ENCODE measurements at places on chromosomes 7 and 10.

GRCh38 chr10:7444551-7445121 lies 33.8 kb upstream of the SFMBT2 start:
- DNase-seq = no peak

DNA sequence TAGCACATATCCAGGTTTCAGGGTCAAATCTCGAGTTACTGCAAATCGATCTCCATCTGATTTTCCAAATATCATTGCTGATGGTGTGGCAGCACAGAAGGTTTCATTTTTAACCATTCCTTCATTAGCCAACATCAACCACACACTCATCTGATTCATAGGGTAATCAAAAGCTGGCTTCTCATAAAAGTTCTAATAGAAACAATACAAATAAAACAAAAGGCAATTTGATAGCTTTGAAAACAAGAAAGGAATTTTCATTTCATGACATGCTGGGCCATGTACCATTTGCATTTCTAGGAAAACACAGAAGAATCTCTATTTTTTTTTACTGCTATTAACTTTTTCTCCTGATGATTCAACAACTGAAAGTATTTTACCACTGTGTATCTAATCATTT lies 147.7 kb upstream of the SLC26A5 start:
- no peak for DNase-seq

DNA sequence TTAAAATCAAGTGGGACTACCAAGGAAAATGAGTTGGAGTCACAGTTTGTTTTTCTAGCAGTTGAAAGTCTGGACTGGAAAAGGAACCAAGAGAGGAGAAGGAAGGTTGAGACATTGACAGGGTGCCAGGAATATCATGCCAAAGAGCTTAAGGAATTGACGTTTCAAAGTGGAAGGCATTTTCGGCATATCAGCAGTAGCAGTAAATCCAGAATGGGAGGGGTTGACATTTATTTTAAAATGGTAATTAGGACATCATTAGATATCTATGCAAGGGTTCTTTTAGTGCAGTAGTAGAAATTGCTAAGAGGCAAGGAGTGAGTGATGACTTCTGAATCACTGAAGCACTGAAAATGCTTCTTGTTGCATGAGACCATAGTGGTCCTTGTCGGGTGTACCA lies 335.9 kb upstream of the PLXDC2 start:
- DNase-seq = no peak

DNA sequence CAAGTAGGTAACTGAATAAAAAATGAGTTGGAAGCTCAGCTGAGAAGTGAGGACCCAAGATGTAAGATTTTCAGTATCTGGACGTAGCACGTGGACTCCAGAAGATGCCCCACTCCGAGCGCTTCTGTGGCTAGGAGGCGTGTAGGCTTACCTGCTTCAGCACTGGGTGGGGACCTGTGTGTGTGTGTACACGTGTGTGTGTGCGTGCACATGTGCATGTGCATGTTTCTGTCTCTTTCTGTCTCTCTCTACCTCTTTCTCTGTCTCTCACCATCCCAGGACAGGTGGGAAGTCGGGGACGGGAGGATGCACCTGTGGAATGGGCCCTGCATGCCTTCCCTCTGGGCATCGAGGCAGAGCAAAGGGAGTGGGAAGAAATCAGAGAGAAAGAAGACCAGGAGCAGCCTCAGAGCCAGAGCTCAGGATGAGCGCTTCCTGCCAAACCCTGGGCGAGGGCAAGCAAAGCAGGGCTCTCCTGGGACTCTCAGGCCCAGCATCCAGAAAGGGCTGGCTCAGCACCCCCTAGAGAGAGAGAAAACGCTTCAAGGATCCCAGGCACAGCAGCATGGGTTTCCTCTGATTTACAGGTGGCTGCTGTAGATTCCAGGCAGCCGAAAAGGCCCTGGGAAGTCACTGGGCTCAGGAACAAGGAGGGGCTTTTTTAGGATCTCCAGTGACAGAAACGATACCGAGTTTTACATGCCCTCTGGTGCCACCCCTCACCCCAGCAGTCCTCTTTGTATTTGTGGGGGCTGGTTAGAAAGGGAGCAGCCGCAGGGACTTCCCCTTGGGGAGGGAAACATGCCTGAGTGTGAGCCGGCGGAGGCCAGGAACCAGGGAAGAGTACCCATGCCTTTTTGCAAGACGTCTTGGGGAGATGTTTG lies 28.5 kb downstream of the CXCL12 start:
- no peak for DNase-seq

GRCh38 chr10:13074563-13075451 lies 25.2 kb upstream of the OPTN start:
- DNase-seq = peak; percentile 76

DNA sequence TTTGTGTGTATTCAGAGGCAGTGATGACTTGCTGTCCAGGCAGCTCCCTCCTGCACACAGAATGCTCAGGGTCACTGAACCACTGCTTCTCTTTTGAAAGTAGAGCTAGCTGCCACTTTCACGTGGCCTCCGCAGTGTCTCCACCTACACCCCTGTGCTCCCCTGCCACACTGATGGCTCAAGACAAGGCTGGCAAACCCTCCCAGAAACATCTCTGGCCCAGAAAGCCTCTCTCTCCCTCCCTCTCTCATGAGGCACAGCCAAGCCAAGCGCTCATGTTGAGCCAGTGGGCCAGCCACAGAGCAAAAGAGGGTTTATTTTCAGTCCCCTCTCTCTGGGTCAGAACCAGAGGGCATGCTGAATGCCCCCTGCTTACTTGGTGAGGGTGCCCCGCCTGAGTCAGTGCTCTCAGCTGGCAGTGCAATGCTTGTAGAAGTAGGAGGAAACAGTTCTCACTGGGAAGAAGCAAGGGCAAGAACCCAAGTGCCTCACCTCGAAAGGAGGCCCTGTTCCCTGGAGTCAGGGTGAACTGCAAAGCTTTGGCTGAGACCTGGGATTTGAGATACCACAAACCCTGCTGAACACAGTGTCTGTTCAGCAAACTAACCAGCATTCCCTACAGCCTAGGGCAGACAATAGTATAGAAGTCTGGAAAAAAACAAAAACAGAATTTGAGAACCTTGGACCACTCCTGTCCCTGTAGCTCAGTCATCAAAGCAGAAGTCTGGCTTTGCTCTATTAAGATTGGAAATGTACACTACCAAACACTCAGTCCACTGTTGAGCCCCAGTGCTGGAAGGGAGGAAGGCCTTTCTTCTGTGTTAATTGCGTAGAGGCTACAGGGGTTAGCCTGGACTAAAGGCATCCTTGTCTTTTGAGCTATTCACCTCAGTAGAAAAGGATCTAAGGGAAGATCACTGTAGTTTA lies 15.8 kb downstream of the SCD start:
- no peak for DNase-seq

- DNase-seq = no peak
Observed at GRCh38 chr7:3558400-3558799, 257.3 kb downstream of the SDK1 start.

DNA sequence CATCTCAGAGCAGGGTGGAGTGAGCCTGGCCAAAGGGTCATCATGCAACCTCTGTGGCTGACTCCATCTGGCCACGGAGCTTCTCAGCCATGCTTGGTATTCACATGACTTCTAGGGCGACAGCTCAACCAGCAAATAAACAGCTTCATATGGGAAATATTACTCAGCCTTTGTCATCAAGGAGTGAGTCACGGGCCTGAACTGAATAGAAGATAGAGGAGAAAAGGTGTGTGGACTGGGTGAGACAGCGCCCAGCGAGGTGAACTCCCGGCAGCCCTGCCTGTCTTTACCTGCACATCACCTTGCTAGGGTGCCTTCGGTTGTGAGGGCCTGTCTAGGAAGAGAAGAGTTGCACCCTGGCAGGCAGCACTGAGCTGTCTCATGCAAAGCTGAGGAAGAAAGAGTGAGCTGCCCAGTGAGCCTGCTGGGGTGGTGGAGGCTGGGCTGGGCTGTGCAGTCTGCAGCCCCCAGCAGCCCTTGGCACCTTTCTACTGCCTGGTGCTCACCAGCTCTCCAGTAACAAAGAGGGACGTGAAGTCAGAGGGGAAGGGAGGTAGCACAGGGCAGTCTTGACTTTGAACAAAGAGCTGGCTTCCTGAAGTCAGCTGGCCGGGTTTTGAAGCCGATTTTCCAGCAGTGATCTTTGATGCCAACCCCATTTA lies 114.2 kb downstream of the EGFR start:
- peak; percentile 93 for DNase-seq

- no peak for DNase-seq
Observed at GRCh38 chr10:51086710-51087109, 12.4 kb downstream of the PRKG1 start.

- no peak for DNase-seq
Observed at GRCh38 chr10:60788544-60788943, 10.3 kb downstream of the CDK1 start.

DNA sequence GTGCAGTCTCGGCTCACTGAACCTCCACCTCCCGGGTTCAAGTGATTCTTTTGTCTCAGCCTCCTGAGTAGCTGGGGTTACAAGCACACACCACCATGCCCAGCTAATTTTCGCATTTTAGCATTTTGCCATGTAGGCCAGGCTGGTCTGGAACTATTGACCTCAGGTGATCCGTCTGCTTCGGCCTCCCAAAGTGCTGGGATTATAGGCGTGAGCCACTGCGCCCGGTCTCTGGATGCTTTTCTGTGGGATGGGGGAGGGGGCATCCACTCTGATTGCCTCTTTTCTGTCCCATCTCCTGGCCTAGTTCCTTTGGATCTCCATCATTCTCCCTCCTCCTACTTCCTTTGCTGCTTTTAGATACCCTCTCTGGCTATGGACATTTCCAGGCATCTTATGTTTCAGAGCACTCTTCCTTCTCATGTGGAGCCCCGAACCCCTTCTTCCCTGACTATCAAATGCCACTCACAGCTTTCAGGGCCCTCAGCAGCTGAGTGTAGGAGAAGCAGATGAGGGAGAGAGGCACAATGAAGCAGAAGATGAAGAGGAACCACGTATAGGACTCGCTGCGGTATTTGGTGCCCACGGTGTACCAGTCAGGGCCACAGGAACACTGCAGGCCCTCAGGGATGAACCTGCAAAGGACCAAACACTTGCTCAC lies 1.4 kb downstream of the OPN1SW start:
- DNase-seq = no peak

DNA sequence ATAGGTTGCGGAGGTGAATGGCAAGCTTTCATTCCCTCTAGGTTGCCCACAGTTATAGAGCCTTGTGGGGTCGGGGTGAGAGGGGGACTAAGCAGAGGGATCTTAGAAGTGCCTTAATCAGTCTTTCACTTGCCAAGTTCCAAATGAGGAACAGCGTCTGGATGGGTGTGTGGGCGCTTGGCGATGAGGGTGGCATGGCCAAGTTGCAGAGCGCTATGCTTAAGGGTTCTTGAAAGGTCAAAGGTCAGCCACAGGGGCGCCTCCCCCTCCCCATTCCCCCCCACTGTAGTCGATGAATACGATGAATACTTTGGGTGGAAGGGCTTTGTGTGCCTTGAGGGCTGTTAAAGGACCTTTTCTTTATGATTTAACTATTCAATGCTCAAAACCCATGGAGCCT lies 185.0 kb downstream of the TCF7L2 start:
- DNase-seq = no peak

- DNase-seq = no peak
Observed at GRCh38 chr7:143385891-143386781, 5.0 kb downstream of the ZYX start.

- DNase-seq = no peak
Observed at GRCh38 chr7:104005197-104005596, 15.7 kb upstream of the RELN start.

GRCh38 chr7:36015733-36016132 lies 137.3 kb upstream of the EEPD1 start:
- no peak for DNase-seq

DNA sequence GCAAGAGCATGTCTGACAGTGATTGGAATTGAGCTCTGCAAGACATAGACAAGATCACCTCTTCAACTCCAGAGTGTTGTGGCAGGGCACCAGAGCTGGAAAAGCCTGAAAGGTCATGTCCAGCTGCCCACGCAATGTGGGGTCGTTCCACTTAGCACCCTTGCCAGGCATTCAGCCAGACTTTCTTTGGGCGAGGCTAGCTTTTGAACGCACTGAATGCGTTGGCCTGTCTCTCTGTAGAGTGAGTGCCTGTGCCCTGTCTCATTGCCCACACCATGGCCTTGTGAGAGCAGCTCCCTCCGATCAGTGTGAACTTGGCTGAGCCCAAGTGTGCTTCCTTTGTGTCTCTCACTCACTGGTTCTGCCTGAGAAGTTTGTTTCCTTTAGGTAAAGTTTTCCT lies 23.3 kb downstream of the UBTD1 start:
- DNase-seq = no peak
